Sciatic nerve (tissue), 2 donors: ENCODE measurements at places on chromosomes 7 and 10. TPM values are rescaled to one million over a fixed set of nuclear protein-coding genes. Genes with fewer than 3 reads are reported as not detected.
A peak's percentile ranks its signal among the peaks of the same experiment; 100 is the strongest.

- DNase-seq: no peak
These were observed 18.9 kb downstream of the HYCC1 start for GRCh38 chr7:22995011-22995410.

ECHDC3 gene
- total RNA-seq: 8.6 TPM

DNA sequence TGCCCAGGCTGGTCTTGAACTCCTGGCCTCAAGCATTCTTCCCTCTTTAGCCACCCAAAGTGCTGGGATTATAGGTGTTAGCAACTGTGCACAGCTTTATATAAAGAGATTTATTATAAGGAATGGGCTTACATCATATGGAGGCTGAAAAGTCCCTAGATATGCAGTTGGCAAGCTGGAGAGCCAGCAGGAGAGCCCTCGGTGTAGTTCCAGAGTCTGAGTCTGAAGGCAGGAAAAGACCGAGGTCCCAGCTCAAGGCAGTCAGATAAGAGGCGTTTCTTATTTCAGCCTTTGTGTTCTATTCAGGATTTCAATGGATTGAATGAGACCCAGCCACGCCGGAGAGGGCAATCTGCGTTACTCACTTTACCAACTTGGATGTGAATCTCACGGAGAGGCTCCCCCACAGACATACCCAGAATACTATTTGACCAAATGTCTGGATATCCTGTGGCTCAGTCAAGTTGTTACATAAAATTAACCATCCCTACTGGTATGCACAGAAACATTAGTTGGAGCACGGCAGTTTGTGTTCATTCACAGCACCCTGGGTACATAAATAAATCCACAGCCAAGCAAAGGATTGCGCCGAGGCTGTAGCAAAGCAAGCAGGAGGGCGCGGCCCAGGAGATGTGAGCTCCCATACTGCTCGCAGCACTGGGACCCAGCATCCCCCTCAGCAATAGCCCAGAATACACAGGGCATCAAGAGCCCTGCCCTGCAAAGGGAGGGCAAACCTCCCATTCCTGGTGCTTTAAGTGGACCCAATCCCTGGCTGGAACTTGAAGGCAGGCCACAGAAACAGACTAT is 158.4 kb upstream of the ZNF32 start:
- DNase-seq: no peak

DNA sequence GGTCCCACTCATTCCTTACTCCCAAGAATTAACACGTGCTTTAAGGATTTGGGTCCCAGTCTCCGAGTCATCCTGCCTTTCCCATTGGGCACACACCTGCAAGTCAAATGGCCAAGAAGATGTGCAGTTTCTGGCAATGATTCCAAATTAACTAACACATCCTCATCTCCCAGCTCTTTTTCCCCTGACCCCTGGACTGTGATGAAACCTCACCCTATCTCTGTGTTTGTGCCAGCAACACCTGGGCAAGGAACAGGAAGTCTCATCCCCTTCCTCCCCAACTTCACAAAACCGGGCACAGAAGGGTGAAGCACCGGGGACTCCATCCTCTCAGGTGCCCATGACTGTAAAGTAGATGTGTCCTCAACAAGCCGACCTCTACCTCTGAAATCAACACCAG is 54.8 kb downstream of the PLXNA4 start:
- no peak for DNase-seq

- no peak for DNase-seq
These were observed 8.6 kb upstream of the TARP start for GRCh38 chr7:38282081-38282480.

DNA sequence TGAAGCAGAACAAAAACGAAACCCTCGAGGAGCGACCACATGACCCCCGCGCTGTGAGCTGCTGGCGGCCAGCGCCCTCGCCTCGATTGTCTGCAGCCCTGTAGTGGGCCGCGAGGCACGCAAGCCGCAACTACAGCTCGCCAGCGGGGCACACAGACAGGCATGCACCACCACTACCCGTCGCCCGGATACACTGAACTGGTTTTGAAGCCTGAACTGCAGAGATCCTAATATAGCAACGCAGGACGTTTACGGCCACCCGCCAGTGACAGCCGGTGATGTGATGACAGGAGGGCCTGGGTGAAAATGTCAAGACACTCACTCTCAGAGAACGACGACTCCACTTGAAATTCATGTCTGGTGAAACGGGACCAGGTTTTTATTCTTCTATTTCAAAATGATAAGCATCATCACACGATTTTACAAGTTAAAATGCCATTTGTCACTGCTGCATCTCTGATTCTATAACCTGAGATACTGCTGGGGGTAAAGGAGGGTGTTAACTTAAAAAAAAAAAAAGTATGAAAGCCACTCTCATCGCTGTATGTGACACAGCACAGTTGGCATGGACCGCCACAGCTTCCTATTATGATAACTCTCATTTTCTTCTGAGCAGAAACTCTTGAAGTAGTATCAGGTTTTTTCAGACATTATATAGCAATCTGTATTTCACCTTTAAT is 120.3 kb upstream of the DIP2C start:
- no peak for DNase-seq

- DNase-seq: no peak
These were observed 24.6 kb downstream of the PTPRN2 start for GRCh38 chr7:158563051-158563450.

EGR2 gene
- total RNA-seq: 53.1 TPM

DNA sequence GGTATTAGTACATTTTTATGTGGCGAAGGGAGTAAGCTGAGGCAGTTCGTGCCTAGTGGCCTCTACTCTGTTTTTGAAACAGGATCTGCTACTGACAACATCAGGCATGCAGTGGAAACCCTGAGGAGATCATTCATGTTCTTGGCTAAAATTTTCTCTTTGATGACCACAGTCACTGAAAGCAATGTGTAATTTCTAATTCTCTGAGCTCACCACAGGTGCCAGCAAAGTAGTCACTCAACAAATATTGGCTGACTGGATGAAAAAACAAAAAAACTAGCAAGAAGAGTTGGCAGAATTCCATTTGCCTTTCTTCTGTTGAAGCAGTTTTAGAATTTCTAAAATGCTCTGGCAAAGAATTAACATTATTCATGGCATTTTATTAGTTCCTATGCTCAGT is 176.5 kb upstream of the KCTD7 start:
- no peak for DNase-seq

DNA sequence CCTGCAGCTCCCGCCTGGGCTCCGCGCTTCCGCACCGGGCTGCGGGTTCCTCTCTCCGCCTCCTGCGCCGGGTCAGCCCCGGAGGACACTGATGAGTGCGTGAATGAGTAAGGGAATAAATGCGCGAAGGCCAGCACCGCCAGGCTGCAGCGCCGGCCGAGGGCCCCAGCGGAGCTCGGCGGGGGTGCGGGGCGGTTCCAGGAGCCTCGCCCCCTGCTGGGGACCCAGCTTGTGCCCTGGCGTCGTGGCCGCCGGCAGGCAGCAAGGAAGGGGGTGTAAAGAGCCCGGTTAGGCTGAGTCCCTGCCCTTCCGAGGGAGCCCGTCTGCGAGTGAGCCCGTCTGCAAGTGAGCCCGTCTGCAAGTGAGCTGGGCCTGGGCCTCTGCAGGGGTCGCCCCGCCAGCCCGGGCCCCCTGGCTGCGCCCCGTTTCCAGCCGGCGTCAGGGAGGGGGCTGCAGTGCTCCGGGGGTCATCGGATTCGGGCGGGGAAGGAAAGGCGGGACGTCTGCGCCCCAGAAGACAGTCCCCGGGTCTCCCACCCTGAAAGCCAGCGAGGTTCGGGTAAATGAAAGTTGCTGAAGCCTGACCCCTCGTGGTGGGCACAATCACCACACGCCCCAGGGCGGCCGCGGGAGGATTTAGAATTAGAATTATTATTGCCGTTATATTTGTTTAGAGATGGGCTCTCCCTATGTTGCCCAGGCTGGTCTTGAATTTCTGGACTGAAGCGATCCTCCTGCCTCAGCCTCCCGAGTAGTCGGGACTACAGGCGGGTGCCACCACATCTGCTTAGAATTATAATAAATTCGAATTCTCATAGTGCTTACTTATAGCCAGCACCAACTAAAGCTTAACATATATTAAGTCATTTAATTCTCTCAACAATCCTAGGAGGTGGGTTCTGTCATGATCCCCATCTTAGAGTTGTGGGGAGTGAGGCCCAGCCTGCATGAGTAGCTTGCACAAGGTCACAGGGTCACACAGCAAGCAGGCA is 8.6 kb upstream of the CRYGN start:
- DNase-seq: peak; percentile 89

GRCh38 chr7:128032605-128033235 is 1.5 kb upstream of the LRRC4 start:
- no peak for DNase-seq

- no peak for DNase-seq
These were observed 5.8 kb downstream of the KIAA1217 start for GRCh38 chr10:24214762-24215161.

- no peak for DNase-seq
These were observed 30.7 kb downstream of the NUDT5 start for GRCh38 chr10:12165036-12165435.

GRCh38 chr7:132368246-132368900 is 207.9 kb downstream of the PLXNA4 start:
- no peak for DNase-seq

DNA sequence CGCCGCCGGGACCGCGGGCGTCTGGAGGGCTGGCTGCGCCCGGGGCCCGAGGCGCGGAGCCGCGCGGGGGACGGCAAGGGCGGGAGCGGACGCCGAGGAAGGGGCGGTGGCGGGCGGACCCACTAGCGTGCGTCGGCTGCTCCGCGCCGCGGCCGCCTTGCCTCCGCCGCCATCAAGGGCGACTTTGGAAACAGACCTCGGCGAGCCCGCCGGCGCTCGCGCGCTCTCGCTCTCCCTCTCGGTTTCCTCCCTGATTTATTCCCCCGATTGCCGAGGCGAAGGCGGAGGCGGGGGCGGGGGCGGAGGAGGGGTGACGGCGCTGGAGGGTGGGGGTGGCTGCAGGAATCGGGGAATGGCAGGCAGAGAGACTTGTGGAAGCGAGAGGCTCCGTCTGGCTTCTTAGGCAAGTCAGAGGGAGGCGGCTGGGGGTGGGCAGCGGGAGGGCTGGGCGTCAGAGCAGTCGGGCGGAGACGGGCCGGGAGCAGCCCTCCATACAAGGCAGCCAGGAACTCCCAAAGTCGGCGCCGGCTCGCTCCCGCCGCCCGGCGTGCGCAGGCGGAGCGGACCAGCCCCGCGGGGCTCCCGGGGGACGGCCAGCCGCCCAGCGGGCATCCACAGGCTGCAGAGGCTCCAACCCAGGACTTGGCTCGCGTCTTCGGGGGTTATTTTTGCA is at the start of gene CACNA2D1:
Gene CACNA2D1 (minus strand): TSS at position 231 of the 673 bp plus-strand sequence.
- peak; percentile 86 for DNase-seq

ACTL6B gene
- total RNA-seq: not detected

DNA sequence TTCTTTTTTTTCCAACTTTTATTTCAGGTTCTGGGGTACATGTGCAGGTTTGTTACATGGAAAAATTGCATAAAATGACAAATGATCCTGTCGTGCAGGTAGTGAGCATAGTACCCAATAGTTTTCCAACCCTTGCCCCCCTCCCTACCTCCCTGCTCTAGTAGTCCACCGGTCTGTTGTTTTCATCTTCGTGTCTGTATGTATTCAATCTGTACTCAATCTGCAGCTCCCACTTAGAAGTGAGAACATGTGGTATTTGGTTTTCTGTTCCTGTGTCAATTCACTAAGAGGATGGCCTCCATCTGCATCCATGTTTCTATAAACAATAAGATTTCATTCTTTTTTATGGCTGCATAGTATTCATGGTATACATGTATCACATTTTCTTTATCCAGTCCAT is 151.3 kb downstream of the C1GALT1 start:
- no peak for DNase-seq

GRCh38 chr10:11522821-11523245 is 88.6 kb downstream of the USP6NL start:
- DNase-seq: no peak

DNA sequence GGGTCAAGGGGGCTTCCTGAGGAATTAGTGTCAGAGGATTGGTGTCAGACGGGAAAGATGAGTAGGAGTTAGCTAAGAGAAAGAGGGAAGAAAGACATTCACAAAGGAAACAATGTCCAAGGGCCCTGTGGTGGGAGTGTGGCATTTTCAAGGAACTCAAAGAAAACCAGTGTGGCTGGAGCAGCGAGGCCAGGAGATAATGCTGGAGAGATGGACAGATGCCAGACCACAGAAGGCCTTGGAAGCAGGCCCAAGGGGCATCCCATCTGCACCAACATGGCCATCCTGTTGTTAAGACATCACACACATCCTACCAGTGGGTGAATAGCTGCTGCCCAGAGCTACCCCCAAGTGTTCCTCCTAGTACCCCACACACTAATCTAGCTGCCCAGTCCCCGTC is 36.1 kb upstream of the CUL1 start:
- DNase-seq: no peak

DNA sequence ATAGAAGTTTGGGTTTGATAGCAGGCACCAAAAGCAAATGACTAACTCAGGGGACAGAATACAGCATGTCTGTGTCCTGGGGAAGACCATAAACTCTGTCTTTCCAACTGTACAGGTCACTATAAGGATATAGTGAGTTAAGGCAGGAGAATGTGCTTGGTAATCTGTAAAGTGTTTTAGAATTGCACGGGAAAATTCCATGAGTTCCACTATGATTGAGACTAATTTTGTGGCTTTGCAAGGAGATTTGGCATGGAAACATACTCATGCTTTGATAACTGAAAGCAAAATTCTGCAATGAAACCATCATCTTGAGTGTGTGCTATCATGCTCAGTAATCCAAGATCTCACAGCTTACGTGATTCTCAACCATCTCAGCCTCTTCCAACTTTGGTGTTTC is 152.6 kb downstream of the PKD1L1 start:
- DNase-seq: no peak

PDZD7 gene
- 3.8 TPM for total RNA-seq

DNA sequence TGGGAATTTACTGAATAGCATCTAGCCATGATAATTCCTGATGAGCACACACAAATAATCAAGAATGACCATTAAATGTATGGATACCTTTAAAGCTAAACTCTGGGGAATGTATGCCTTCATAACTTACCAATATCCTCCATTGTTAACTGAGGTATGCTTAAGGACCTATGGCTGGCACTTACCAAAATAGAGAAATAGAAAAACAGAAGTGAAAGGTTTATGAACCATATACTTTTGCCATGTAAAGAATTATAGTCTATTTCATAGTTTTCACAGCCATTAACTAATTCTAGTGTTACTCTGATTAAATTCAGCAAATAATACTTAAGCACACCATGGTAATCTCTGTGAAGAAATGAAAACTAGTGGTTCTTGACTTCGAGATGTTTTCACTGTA is 1360.6 kb upstream of the LRRTM3 start:
- DNase-seq: no peak

DNA sequence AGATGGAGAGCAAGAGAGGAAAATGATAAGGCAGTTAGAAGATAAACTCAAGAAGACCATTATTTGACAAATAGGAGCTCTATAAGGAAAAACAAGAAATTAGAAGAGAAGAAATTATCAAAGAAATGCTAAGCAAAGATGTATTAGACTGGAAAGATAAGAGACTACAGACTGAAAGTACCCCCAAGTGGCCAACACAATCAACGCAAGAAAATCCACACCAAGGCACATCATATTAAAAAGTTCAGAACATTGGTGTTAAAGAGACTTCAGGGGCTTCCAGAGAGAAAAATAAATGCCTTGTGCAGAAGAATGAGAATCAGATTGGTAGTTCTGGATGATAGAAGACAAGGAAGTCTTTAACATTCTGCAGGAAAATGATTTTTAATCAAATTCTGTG is 46.0 kb downstream of the SH2D4B start:
- DNase-seq: no peak

SFTPD gene
- 0.36 TPM for total RNA-seq

- DNase-seq: no peak
These were observed 411.6 kb upstream of the GALNT17 start for GRCh38 chr7:70720191-70720873.
